CD4-positive, alpha-beta T cell (primary cell): ENCODE measurements at places on chromosomes 7 and 10. TPM values are rescaled to one million over a fixed set of nuclear protein-coding genes. Genes with fewer than 3 reads are reported as not detected.

GRCh38 chr7:149823191-149823630, 15.0 kb upstream of the ZNF862 start:
- H3K4me1 ChIP-seq, result no peaks in the 10 kb centered on the region
- H3K27me3 ChIP-seq, result no peaks in the 10 kb centered on the region
- H3K4me3 ChIP-seq, result no peak overlapping the region
- no peak overlapping the region for H3K27ac ChIP-seq

DNA sequence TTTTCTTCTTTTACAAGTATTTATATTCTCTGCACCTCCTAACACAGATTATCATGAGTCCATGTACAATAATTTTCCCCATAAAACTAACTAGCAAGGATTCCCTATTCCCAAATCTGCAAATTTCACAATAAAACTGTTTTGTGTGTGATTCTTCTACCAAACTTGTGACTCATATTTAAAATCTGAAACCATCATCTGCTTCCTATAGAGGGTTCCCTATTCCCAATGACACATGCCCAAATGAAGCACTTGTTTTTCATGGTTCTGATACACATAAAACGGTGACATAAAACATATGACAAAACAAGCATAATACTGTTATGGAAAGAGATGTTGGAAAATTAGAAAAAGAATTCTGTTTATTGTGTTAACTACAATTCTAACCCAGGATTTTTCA, 657.6 kb downstream of the PARD3 start:
- no peak overlapping the region for H3K27ac ChIP-seq
- DNase-seq, result no peak
- no peaks in the 10 kb centered on the region for H3K4me1 ChIP-seq
- H3K27me3 ChIP-seq, result no peaks in the 10 kb centered on the region
- no peaks in the 10 kb centered on the region for H3K36me3 ChIP-seq
- H3K4me3 ChIP-seq, result no peak overlapping the region

DNA sequence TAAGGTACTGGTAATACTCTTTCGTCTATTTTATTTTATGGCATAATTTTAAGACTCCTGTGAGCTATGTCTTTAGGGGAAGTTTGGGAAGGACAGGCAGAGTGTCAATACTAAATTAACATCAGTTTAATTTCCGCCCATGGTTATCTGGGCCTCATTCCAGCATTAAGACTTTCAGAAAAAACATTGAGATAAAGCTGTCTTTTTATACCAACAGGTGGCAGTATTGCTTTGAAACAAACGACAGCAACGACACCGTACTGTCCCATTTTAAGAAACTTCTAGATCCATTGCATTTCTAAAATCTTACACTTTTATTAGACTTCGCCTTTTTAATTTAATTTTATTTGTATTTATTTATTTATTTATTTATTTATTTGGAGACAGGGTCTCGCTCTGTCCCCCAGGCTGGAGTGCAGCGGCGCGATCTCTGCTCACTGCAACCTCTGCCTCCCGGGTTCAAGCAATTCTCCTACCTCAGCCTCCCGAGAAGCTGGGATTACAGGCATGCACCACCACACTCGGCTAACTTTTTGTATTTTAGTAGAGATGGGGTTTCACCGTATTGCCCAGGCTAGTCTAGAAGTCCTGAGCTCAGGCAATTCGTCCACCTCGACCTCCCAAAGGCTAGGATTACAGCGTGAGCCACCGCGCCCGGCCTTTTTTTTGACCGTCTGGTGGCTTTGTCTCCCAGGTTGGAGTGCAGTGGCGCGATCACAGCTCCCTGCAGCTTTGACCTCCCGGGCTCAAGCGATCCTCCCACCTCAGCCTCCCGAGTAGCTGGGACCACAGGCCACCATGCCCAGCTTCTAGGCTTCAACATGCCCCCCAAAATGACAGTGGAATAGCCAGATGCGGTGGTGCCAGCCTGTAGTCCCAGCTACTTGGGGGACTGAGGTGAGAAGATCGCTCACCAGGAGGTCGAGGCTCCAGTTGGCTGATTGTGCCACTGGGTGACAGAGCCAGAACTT, 78.7 kb upstream of the C1GALT1 start:
- H3K27ac ChIP-seq, result no peak overlapping the region
- no peaks in the 10 kb centered on the region for H3K36me3 ChIP-seq
- peaks cover 15% of the 10 kb centered on the region for H3K4me1 ChIP-seq
- no peak for DNase-seq
- no peaks in the 10 kb centered on the region for H3K27me3 ChIP-seq
- no peak overlapping the region for H3K4me3 ChIP-seq

The NUDT1 gene
- total RNA-seq, result 13.0 TPM

The PRR15 gene
- not detected for total RNA-seq

The NYAP1 gene
- 0.66 TPM for total RNA-seq

DNA sequence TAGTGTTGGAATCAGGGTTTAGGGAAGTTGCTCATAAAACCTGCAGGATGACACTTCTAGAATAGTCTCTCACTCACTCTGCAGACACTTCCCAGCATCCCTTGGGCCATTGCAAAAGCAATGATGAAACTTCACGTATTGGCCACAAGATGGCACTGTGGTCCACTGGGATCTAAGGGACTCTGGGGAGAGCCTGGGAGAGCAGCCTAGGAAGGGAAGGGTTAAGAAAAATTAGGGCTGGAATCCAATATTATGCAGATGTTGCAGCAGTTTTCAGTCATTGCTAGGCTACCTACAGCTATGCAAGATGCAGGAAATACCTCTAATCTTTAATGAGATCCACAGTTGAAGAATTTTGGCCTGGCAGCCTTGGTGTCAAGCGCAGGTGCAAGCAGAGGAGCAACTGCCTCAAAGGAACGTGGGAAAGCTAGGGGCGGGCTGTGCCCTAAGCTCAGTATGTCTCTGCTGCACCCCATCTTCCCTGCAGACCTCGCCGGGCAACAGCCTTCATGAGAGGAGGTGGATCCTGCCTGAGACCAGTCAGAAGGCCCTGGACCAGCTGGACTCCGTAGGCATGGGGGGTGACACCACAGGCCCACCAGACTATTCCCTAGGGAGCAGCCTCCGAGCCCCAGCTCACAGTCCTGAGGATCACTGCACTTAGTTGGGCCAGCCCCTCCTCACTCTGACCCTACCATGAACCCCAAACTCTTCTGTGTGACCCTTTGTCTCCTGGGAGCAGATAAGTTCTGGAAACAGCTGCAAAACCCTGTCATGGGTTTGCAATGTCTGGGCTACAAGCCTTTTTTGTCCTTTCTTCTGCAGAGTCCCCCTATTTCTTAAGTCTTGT, 127.9 kb upstream of the PRSS58 start:
- no peak for DNase-seq
- no peaks in the 10 kb centered on the region for H3K27me3 ChIP-seq
- no peaks in the 10 kb centered on the region for H3K36me3 ChIP-seq

DNA sequence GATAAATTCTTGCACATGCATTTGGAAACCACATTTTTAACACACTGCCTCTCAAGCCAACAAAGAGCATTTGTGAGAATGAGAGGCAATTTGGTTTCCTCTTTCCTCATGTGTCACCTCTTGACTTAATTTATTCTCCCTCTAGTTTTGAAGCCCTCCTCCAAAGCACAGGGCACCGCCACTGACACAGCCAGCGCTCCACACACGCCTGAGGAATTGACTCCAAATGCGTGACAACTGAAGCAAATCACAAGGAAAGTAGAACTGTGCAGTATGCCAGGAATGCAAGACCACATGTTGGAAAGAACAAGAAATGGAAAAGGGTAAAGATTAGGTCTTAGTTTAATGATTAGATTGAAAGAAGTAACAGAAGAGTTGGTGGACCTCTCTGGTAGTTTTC, 173.3 kb downstream of the LSM5 start:
- no peaks in the 10 kb centered on the region for H3K36me3 ChIP-seq
- no peak overlapping the region for H3K27ac ChIP-seq
- H3K4me3 ChIP-seq, result no peak overlapping the region
- H3K27me3 ChIP-seq, result peaks cover 6% of the 10 kb centered on the region
- H3K4me1 ChIP-seq, result no peaks in the 10 kb centered on the region

The CDHR1 gene
- 0.92 TPM for total RNA-seq

The UNCX gene
- total RNA-seq, result not detected
